Breast epithelium (tissue), 4 donors: ENCODE measurements at places on chromosomes 11 and 22. TPM values are rescaled to one million over a fixed set of nuclear protein-coding genes. Genes with fewer than 3 reads are reported as not detected.

GRCh38 chr22:38038890-38039812 lies 18.1 kb upstream of the PICK1 start:
- DNase-seq, result no peak

DNA sequence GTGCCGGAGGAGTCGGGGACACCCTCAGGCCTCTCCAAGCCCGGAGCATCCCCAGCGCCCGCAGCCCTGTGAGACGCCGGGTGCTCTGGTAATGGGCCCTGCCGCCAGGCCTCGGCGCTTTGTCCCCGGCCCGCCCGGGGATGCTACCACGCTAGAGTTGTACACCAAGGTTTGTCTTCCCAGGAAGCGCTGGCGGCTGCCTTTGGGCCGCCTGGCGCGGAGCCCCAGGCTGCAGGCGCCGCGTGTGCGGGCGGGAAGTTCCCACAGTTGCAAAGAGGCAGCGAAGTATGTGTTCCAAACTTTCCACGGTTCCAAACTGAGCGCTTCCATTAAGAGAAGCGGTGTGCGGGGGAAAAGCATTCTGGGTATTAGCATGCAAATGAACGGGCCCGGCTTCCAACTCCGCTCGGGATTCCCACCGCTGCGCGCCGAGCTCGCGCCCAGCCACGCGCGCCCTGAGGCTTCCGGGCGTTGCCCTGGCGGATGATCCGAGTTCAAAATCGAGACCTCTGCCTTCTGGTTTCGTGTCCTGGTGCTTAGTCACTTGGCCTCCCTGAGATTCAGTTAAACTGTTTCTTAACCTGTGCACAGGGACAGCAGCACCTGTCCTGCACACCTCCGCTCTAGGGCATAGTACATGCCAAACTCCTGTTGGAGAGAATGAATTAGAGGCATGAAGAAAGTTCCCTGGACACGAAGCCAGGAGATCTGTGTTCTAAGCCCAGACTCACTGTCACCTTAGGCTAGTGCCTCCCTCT lies 1.3 kb upstream of the PATZ1 start:
- DNase-seq, result peak; percentile 47

DNA sequence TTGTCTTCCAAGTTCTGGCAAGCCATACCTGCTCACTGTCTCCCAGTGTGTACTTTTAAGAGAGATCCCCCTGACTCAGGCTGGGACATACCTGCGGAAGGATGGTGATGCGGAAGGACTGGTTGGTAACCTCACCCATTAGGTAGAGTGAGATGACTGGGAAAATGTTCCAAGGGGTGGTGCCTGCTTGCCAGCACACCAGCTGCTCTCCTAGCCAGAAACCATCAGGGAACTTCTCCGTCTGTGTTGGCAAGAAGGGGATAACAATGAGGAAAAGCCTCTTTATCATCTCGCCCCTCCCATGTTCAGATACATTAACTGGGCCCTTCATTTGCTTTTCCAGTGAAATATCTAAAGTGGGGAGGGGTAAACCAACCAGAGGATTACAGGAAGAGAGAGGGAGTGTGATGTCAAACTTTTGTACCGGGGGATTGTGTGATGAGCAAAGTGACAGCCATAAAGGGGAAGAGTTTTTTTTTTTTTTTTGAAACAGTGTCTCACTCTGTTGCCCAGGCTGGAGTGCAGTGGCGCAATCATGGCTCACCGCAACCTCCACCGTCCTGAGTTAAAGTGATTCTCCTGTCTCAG lies at the start of gene BACE1-AS:
Gene BACE1-AS, plus strand, starts transcription at position 538 of the 588 bp plus-strand sequence.
- DNase-seq, result no peak

GRCh38 chr22:46183733-46184132 lies 33.4 kb downstream of the PPARA start:
- no peak for DNase-seq

DNA sequence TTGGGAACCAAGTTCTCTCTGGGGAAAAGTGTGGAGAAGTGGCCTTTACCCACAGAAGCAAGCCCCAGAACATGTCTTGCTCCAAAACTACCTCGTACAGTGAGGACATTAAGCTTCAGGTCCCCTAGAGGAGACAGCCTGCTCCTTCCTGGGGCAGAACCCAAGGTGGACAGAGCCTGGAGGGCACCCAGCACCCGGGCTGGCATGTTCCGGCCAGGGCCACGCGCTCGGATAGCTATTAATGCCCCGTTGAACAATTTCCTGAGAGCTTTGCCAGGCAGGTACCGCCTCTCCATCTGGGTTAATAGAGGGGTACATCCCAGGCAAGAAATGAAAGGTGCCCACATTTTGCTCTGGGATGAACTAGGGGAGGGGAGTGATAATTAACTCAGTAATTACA lies 169.0 kb upstream of the GRK3 start:
- DNase-seq, result no peak

- no peak for DNase-seq
These were observed 199.7 kb downstream of the C11orf91 start for GRCh38 chr11:33500861-33501479.

GRCh38 chr11:59559886-59560285 lies 48.5 kb downstream of the OR4D9 start:
- no peak for DNase-seq

- no peak for DNase-seq
These were observed 10.6 kb downstream of the FLI1 start for GRCh38 chr11:128704517-128704916.

- DNase-seq, result no peak
These were observed 1326.0 kb downstream of the LRRC4C start for GRCh38 chr11:40133498-40133897.

Gene FAM227A
- total RNA-seq, result 6.3 TPM

Gene PVALB
- total RNA-seq, result not detected

Gene CRYBB2
- not detected for total RNA-seq
